ENCODE measurements at places on chromosomes 5 and 9.

- no peak for DNase-seq
These were observed 539.5 kb downstream of the EBF1 start for GRCh38 chr5:158560170-158560569.

GRCh38 chr9:1057910-1058309 is 7.8 kb downstream of the DMRT2 start:
- no peak for DNase-seq

GRCh38 chr9:137865581-137866145 is 11.9 kb upstream of the CACNA1B start:
- DNase-seq: no peak

- DNase-seq: no peak
These were observed 16.2 kb upstream of the ITGA1 start for GRCh38 chr5:52771343-52772039.

DNA sequence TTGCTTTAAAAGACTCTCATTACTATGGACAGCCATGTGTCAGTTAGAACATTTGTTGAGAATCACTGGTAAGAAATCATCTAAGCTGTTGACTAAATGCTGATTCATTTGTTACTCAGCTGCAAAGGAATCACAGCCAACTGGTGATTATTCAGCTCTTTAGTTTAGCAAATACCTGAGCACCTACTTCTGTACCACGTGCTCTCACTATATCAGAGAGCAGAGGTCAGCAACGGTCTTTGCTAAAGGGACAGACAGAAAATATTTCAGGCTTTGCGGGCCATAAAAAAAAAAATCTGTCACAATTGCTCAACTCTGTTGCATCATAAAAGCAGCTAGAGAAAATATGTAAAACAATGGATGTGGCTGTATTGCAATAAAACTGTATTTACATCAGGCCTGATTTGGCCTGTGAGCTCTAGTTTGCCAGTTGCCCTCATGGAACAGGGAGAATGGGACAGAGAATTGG is 377.6 kb downstream of the DNAH5 start:
- no peak for DNase-seq

GRCh38 chr5:81726297-81726696 is 24.6 kb downstream of the SSBP2 start:
- DNase-seq: no peak

- DNase-seq: peak; percentile 60
These were observed 225.7 kb upstream of the KLF9 start for GRCh38 chr9:70639853-70640814.

DNA sequence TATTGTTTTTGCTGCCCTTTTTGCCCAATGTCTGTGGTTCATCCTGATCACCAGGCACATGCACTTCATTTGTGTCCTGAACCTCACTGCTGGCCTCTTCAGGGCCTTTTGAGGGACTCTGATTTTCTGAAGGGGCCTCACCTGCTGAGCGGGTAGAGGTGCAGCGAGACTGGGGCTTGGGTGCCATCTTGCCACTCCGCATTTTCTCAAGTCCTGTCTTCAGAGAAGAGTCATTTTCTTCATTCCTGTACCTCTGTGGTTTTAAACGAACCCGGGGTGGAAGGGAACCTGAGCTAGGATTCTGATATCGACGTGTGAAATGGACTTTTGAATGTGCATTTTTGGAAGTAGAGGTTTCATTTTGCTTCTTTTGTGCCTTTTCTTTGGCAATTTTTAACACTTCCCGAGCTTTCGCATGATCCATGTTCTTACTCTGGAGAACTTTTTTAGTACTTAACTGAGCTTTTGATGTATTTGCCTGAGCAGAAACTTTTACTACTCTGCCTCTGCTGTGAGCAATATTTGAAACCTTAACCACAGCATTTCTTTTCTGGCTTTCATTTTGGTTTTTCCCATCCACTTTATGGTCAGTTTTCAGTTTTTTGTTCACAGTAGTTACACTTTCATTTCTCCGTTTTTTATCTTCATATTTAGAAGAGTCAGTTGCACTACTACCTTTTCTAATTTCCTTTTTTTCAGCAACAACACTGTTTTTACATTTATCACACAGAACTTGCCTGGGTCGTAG is 26.1 kb downstream of the PWWP2A start:
- DNase-seq: no peak

DNA sequence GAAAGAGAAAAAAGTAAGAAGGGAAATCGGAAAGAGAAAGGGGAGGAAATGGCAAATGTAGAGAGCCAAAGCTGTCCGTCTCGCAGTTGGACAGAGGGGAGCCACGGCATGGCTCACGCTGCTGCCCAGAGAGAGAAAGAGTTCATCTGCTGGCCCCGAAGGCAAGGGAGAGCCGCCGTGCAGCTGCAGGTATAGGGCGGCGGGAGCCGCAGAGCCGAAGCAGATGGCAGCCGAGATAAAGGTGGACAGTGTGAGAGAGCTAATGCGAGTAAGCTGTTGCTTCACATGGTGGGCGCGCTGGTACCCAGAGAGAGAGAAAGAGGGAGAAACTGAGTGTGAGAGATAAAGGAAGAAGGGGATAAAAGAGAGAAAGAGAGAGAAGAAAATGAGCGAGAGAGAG is 188.4 kb upstream of the PPP1R26 start:
- no peak for DNase-seq

DNA sequence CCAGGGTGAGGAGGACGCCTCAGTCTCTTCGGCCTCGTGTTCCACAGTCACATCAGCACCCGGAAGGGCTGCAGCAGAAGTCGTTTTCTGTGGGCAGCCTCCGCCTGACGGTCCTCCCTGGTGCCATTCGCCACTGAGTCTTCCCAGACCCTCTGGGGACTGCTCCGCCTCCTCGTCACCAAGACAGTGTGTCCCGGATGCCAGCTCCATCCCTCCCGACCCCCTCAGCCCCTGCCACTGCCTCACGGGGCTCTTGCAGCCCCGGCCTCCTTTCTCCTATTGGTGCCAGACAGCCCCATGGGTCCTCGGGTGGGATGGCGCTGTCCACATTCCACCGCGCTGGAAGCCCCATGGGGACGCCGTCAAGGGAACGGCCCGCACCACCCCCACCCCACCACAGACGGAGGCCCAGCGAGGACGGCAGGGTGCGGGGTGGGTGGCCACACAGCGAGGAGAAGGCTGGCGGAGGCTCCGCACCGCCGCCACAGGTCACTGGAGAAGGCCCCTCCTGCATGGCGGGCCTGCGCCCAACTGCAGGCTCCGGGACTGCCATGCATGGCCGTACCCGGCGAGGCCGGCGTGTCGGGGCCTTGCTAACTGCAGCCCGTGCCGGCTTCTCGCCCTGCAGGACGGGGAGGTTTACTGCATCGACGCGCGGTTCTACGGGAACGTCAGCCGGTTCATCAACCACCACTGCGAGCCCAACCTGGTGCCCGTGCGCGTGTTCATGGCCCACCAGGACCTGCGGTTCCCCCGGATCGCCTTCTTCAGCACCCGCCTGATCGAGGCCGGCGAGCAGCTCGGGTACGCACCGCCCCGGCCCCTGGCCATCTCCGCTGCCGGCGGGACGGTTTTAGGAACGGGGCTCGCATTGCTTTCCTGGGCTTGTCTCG is 43.6 kb upstream of the CACNA1B start:
- DNase-seq: no peak

- DNase-seq: no peak
These were observed 213.4 kb downstream of the HSPA4 start for GRCh38 chr5:133265257-133265656.

All from common myeloid progenitor, CD34-positive (primary cell).